ENCODE measurements at places on chromosomes 12 and 14. TPM values are rescaled to one million over a fixed set of nuclear protein-coding genes. Genes with fewer than 3 reads are reported as not detected.
A peak's percentile ranks its signal among the peaks of the same experiment; 100 is the strongest.

A2ML1 gene
- total RNA-seq, result not detected

GRCh38 chr12:1199700-1200099 is 208.7 kb downstream of the ERC1 start:
- no peak for DNase-seq

DNA sequence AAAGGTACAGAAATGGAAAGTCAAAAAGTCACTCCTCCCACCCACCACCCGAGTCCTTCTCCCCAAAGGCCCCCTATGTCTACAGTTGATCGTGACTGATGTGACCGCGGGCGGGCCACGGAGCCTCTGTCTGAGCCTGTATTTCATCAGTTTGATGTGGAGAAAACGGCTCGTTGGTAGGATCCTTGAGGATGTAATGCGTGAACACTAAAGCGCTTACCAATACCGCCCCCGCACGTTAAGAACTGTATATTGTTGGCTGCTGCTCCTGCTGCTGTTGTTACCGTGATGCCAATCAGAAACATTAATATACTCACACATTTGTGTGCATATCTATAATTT is 24.6 kb upstream of the UBC start:
- DNase-seq, result peak; percentile 88

DNA sequence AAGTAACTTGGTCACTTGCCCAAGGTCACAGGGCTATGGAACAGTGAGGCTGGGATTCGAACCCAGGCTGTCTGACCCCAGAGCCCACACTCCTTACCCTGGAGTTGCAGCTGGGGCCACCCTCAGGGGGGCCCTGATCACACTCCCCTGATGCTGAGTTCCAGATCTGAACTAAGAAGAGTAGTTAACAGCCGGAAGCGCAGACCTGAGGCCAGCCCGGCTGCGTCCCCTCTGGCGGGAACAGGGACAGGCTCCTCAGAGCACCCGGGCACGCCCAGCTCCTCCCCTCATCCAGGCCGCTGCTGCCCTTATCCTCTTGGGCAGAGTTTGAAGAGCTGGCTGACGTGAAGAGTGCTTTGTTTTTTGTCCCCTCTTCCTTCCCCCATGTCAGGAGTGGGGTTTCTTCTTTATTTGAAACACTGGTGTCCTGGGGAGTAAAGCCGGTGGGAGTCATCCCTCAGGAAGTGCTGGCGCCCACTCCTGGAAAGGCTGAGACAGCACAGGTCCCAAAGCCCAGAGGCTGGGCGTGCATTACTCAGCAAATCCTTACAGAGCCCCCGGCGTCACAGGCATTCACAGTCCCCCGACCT is 8.7 kb downstream of the PHB2 start:
- peak; percentile 79 for DNase-seq

GRCh38 chr14:35495278-35495677 is 38.7 kb upstream of the INSM2 start:
- no peak for DNase-seq

TDG gene
- total RNA-seq, result 28.1 TPM

DNA sequence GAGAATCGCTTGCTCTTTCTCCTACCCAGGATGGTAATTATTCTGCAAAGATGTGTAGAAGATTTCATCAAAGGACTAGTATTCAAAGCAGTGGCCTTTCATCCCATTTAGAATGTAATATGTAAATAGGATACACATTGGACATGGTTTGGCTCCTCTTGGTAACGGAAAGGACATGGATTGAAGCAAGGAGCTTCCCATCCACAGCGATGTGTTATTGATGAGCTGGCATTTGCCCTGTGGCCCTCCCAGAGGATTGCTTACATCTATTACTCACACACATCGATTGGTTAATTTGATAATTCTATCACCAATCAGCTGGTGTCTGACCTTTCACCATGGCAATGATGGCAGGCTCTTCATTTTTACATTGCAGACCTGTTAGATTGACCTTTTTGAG is 458.4 kb downstream of the EGLN3 start:
- DNase-seq, result no peak

A2M gene
- 0.99 TPM for total RNA-seq

GRCh38 chr12:58877243-58877743 is 43.0 kb downstream of the LRIG3 start:
- peak; percentile 97 for DNase-seq

DNA sequence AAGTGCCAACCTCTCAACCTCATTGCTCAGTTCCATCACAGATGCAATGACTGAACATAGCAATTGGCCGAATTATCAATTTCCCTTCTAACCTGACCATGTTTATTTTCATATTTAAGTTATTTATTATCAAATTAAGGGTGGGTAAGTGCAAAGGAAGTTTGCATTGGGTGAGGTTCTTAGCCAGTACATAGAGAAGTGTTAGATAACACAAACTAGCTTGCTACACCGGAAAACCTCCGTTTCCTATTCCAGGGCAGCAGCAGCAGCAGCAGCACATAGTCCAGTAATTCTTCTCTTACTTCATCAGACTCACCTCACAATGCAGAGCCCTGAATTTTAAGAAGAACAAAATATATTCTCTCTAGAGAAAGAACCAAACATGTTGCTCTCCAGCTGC is 200.5 kb upstream of the OR4E1 start:
- no peak for DNase-seq

DNA sequence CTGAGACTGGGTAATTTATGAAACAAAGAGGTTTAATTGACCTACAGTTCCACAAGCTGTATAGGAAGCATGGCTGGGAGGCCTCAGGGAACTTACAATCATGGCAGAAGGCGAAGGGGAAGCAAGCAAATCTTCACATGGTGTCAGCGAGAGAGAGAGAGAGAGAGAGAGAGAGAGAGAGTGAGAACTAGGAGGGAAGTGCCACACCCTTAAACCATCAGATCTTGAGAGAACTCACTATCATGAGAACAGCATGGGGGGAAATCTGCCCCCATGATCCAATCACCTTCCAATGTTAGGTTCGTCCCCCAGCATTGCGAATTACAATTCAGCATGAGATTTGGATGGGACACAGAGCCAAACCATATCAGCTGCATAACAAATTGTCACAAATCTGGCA is 96.7 kb downstream of the CHST11 start:
- no peak for DNase-seq

DNA sequence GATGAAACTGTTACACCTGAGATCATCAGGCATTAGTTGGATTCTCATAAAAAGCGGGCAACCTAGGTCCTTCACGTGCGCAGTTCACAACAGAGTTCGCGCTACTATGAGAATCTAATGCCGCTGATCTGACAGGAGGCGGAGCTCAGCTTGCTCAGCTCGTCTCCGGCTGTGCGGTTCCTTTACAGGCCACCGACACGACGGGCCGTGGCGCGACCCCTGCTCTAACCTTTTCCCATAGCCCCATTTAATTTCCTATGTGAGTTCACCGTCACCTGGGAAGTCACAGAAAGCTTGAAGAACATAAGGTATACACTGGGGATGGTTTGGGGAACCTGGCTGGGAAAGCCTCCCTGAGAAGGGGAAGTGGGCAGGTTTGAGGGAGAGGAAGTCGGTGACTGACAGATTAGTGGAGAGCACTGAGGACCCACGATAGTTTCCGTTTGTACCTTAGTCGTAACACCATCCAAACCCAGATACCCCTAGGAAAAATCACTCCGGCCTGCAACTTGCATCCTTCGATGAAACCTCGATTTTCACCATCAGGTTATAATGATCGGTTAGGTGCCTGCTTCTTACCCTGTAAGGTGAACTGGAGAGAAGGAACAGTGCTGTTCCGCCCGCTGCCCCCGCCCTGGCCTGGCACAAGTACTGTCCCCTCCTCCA is 2.8 kb upstream of the AAAS start:
- no peak for DNase-seq

DNA sequence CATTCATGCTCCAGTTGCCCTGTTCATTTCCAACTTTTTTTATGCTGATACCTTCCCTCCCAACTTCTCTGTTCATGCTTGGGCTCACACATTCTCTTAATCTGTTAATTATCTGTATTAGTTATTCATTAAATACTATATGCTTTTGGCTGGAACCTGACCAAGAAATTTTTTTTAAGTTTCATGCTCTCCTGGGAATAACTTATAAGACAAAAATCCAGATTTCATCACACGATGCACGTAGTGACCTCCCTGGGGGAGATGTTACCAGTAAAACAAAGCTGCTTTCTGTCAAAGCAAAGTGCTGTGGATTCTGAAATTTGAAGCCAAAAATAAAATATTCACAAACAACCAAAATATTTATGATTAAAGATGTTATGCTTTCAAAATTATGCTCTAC is 215.0 kb upstream of the USP15 start:
- no peak for DNase-seq

- DNase-seq, result no peak
These were observed 68.3 kb downstream of the SETD3 start for GRCh38 chr14:99412117-99413061.

- no peak for DNase-seq
These were observed 535.0 kb downstream of the FOXG1 start for GRCh38 chr14:29301571-29301970.

- DNase-seq, result no peak
These were observed 4.0 kb downstream of the NANOG start for GRCh38 chr12:7793211-7793610.

TCTN2 gene
- 6.8 TPM for total RNA-seq

- DNase-seq, result no peak
These were observed 7.9 kb downstream of the METTL25 start for GRCh38 chr12:82366197-82366596.

RGS6 gene
- not detected for total RNA-seq

ACOT6 gene
- total RNA-seq, result not detected

DNA sequence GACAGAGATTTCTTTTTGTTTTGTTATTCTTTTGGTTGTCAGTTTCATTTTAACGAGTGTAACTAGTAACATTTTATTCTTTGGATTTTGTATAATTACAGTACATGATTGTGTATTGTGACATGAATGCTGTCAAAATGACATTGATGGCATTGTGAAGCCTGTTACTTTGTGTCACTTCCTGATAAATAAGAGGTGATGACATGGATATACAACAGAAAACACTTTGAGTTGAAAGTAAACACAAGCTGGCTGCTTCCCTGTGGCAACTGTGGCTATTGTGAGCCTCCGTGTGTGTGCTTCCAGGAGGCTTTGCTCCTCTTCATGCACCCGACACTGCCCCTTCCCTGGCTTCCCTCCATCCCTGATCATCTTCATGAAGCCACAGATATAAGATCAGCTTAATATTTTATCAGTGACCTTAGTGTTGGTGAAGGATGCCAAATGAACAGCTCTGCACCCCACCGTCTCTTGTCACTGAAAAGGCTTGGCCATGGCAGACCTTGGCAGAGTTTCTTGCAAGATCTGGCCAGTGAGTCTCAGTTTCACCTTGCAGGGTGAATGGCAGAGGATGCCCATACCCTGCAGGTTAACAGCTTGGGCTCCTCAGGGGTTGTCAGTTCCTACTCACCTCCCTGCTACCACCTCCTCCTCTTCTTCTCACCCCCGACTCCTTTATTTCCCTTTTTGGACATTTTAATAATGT is 191.9 kb downstream of the EPS8 start:
- no peak for DNase-seq

DNA sequence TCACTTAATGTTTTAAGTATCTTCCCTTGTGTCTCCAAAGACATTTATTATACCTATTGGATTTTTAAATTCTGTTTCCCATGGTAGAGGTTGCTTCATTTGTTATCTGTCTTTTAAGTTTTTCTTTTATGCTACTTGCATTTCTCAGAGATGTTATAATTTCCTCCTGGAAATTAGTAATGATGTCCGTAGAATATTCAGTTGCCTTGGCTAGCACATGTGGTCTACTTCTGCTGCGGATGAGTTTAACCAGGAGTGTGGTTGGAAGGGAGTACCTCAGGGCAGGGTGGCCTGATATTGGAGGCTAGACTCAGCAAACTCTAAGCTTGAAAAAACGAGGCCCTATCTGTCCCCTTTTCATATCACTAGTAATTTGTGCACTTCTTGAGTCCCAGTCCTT is 8.8 kb upstream of the EVL start:
- no peak for DNase-seq

DNA sequence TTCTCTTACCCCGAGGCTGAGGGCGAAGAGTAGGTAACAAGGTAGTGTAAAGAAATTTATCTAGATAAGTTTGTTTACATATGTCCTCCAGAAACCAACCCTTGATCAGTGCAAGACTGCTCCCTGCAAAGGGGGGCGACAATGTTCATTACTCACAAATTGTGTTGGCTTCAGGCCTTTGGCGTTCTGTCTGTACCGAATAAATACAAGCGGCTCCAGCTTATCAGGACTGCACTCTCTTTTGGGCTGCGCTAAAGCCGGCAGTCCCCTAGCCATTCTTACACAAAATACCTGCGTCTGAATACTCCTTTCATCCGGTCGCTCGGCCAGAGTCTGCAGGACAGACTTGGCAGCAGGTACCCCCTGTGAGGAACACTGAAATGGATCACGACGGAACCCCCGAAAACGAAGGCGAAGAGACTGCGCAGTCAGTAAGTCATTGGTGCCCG is 116.4 kb downstream of the PPHLN1 start:
- DNase-seq, result no peak

COCH gene
- total RNA-seq, result 0.31 TPM

GRCh38 chr12:94557746-94558295 is 92.5 kb downstream of the TMCC3 start:
- no peak for DNase-seq

- DNase-seq, result peak; percentile 95
These were observed 80.0 kb upstream of the EGLN3 start for GRCh38 chr14:34030864-34031263.

TAMALIN gene
- 64.9 TPM for total RNA-seq

- DNase-seq, result no peak
These were observed 13.0 kb downstream of the PAPLN start for GRCh38 chr14:73250317-73250713.

DNA sequence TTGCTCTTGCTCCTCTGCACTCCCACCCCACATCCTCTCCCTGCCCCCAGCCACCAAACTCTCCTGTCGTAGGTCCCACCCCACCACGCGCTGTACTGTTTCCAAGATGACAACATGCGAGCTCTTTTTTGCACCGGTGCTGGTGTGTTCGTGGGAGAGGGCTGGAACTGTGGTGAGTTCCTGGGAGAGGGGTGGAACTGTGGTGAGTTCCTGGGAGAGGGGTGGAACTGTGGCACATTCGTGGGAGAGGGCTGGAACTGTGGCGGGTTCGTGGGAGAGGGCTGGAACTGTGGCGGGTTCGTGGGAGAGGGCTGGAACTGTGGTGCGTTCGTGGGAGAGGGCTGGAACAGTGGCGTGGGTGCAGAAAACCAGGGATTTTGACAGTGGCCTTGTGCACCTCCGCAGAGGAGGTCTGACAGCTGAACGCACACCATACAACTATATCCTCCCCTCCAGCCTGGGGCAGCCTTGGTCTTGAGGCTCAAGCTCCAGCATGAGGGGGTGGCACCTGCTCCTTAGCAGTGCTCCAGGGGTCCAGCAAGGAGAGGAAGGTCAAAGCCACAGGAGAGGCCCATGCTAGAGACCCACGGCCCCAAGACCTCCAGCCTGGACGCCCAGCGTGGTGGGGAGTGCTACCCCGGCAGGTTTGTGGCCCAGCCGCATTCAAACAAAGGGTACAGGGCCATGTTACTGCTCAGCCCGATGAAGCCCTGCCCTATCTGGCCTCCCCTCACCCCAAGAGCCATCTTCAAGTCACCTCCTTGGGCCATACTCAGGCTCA is 50.1 kb downstream of the ACTN1 start:
- no peak for DNase-seq
